ENCODE measurements at places on chromosomes 6 and 20.

GRCh38 chr6:154937306-154938220 is 57.6 kb upstream of the TIAM2 start:
- DNase-seq = no peak

GRCh38 chr6:27290065-27290849 is 21.8 kb downstream of the POM121L2 start:
- DNase-seq = no peak

GRCh38 chr6:9564021-9564420 is 850.9 kb downstream of the TFAP2A start:
- DNase-seq = no peak

- peak; percentile 68 for DNase-seq
These were observed 73.1 kb downstream of the OR2B2 start for GRCh38 chr6:27838945-27839625.

DNA sequence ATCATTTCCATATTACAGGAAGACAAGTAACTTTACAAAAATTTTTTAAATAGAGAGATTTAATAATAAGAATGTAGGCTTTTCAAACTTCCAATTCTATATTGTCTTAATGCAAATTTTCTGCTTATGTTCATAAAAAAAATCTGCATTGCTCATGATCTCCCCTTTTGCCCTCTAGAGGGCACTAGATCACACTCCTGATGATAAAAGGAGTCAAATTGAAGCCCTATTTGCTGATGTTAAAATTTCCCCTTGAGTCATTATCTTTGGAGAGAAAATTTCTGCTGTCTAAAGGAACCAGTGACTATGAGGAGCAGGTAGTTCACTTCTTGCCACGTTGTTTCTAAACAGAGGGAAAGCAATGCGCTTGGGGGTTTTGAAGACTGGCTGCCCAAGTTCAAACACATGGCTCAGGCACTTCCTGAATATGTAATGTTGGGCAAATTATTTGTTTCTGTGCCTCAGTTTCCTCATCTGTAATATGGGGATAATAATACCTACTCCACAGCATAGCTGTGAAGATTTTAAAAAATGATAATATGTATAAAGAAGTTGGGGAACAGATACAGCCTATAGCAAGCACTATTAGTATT is 874.2 kb downstream of the TFAP2A start:
- no peak for DNase-seq

All from activated CD4-positive, alpha-beta T cell treated with anti-CD3 and anti-CD28 coated beads for 48 hours (primary cell).